ENCODE measurements at places on chromosomes 1 and 21.

- no peak for DNase-seq
These were observed 10.3 kb downstream of the SLC1A7 start for GRCh38 chr1:53132176-53132575.

DNA sequence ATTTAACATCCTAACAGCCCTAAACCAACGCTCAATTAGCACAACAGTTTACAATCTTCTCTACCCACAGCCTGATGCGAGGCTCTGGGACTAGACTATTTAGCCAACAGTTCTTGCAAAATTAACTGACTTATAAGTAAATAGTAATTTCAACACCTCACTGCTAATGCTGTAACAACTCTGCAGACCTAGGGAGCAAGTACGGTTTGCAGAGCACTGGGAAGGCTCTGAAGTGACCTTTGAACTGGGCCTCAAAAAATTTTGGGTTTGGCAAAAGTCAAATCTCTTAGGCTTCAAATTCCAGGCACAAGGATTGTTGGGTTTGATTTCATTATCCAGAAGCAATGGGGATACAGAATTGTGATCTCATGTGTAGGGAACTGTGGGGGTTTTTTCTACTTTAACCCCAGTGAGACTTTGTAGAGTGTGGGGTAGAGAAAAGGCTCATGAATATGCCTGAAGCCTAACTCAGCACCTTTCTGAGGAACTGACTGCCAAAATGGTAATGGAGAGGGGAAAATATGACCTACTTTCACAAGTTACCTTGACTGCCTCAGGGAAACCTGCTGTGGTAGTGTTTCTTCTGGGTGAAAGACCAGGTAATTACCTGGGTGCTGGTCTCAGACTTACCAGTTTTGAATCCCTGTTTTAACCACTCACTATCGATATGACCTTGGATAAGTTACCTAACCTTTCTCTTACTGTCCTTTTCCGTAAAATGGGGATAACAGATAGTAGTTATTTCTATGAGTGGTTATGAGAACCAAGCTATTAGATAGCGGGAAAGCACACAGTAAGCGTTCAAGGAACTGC is 889 bp upstream of the TXLNA start:
- peak; percentile 55 for DNase-seq

GRCh38 chr1:107933736-107934135 is 31.2 kb downstream of the VAV3 start:
- DNase-seq: no peak

GRCh38 chr1:246577082-246577719 is 10.9 kb downstream of the CNST start:
- no peak for DNase-seq

- DNase-seq: no peak
These were observed 46.2 kb downstream of the DISP1 start for GRCh38 chr1:222861062-222861461.
